ENCODE measurements at places on chromosomes 3 and 15.

DNA sequence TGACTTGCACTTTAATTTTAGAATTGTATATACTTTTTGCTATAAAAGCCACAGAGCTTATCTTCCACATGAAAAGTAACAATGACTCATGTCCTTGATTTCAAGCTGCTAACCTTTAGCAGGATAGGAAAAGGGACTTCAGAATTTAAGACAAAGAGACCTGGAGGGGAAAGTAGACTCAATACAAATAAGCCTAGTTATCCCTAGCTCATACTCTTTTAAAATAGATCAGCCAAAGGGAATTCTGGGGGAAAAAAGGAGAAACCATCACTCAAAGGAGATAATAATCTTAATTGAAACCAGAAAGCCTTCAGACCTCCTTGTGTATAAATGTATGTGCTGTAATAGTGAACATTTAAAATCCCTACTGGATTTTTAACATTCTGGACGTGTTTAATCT lies 930.3 kb downstream of the NTRK3 start:
- no peak for DNase-seq

DNA sequence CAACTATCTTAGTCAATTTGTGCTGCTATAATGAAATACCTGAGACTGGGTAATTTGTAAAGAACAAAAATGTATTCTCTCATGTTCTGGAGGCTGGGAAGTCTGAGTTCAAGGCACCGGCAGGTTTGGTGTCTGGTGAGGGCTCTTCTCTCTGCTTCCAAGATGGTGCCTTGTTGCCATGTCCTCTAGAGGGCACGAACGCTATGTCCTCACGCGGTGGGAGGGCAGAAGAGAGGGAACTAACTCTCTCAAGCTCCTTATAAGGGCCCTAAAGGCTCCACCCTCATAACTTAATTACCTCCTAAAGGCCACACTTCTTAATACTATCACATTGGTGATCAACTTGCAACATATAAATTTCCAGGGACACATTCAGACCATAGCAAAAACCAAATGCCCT lies 108.4 kb downstream of the ADAMTSL3 start:
- DNase-seq, result no peak

- no peak for DNase-seq
These were observed 536.3 kb upstream of the NAALADL2 start for GRCh38 chr3:174322789-174323188.

GRCh38 chr15:83747050-83747717 lies 93.3 kb downstream of the ADAMTSL3 start:
- no peak for DNase-seq

DNA sequence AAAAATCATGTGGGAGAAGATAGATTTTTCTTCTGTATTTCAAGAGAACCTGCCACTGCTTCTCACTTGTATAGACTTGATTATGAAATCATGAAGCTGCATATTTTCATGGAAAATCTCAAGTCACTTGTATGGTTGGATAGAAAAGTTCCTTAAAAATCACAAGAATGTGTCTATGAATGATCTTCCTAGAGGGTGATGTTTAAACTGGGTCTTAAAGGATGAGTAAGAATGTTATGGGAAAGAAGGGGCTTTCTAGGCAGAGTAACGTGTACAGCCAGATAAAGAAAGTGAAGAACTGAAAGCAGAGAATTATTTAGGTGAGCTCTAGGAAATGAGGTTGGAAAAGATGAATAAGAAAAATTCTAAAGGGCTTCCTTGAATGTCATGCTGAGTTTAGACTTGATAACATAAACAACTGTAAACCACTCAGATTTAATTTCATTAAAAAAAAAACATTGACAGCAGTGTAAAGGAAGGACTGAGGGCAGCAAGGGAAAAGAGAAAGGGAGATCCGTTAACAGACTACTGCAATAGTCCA lies 5.0 kb downstream of the CD47 start:
- no peak for DNase-seq

- DNase-seq, result no peak
These were observed 27.1 kb downstream of the ITPR1 start for GRCh38 chr3:4520033-4520816.

- DNase-seq, result no peak
These were observed 542 bp upstream of the MEIS2 start for GRCh38 chr15:37100966-37101215.

DNA sequence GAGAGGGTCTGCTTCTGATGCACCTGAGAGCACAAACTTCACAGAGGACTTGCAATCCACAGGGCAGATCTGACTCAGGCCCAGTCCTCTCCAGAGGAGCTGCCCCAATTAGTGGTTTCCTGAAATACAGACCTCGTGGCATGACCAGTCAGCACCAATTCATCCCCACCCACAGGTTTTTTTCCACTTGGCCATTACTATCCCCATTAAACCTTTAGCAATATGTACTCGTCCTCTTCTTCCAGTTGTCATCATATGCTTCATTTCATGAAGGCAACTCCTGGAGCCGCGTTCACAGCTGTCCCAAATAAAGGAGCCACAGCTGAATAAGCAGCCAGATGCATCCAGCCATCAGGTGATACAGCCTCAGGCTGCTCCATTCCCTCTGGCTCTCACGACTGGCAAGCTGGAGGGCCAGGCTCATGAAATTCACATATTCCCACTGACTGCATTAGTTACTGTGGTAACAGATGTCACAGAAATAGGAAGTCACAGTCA lies 163.1 kb downstream of the FMN1 start:
- DNase-seq, result no peak

GRCh38 chr3:125316246-125316645 lies 58.9 kb downstream of the ZNF148 start:
- no peak for DNase-seq

- DNase-seq, result no peak
These were observed 21.5 kb upstream of the DUT start for GRCh38 chr15:48309740-48310139.

DNA sequence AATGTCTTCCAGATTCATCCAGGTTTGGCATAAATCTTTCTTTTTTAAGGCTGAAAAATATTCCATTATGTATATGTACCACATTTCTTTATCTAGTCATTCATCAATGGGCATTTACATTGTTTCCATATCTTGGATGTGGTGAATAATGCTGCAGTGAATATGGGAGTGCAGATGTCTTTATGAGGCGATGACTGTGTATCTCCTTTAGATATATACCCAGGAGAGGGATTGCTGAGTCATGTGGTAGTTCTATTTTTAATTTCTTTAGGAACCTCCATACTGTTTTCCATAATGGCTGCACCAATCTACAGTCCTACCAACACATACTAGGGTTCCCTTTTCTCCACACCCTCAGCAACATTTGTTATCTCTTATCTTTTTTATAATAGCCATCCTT lies 96.3 kb downstream of the LRRC28 start:
- DNase-seq, result no peak

DNA sequence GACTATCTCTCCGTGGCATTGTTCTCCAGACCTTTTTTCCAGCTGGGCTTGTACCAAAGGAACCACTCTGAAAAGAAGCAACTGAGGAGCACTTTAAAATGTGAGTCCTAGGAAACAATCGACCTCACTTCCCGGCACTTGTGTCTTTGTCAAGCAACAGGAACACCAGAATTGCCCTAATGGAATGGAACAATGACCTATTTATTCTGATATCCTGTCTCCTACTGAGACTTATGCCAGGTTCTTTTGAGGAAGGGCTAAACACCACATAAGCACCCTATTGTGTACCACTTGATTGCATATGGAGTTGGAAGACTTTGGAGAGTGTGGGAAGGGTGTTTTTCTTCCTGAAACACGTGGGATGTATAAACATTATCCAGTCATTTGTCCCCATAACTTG lies 56.8 kb upstream of the TGFBR2 start:
- no peak for DNase-seq
